ENCODE measurements at places on chromosomes 3 and 15. TPM values are rescaled to one million over a fixed set of nuclear protein-coding genes. Genes with fewer than 3 reads are reported as not detected.
A peak's percentile ranks its signal among the peaks of the same experiment; 100 is the strongest.

- DNase-seq, result no peak
- H3K27ac ChIP-seq, result no peak overlapping the region
- H3K4me3 ChIP-seq, result no peak overlapping the region
- H3K27me3 ChIP-seq, result no peaks in the 10 kb centered on the region
Observed at GRCh38 chr3:37980462-37981347, 9.9 kb upstream of the VILL start.

DNA sequence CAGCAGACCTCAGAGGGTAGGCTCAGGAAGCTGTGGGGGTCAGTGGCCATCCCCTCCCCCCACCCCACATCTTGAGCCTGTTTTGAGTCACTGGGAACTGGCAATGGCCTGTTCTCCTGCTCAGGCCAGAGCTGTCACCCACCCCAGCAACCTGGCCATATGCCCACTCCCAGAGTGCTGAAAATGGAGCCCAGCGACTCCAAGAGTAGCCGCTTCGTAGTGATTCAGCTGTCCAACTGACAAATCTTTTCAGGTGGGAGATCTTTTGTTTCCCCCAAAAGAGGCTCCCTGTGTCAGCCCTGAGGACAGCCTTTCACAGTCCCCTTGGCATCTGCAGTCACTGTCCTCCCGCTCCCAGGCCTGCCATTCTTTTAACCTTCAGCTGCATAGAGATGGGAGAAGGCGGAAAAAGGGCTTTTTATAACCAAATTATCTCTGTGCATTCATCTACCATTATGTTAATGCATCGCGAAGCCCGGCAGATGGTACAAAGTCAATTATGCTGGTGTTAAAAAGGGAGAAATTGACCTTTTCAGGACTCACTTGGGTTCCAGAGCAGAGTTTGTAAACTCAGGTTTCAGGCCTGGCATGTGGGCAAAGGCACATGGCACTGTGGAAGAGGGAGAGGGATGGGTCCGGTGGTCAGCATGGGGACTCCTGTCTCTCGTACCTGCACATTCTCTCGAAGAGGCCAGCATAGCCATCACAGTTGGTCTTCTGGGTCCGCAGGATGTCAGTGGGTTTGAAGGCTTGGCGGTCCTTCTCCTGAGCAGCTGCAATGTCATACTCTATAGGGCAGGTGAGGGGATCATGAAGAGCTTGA is 32.1 kb downstream of the KY start:
- no peaks in the 10 kb centered on the region for H3K4me1 ChIP-seq
- no peak overlapping the region for H3K27ac ChIP-seq
- no peaks in the 10 kb centered on the region for H3K27me3 ChIP-seq
- no peak for DNase-seq
- no peaks in the 10 kb centered on the region for H3K36me3 ChIP-seq

DNA sequence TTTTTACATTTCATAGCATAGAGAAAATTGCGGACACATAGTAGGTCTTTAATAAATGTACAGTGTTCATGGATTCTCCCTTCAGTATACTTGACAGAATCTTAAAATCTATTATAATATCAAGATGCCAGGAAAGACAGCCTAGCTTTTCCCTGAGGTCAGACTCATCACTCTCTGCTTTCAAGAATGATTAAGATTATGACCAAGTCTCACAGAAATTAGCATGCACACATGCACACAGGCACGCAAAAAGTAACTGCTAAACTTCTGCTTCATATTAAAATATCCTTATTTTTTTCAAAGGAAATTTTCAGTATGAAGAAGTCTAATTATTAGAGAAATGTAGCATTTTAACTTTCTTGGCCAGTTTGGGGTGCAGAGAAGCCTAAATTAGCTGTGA is 493.8 kb upstream of the NECTIN3 start:
- no peak for DNase-seq
- H3K27ac ChIP-seq, result no peak overlapping the region
- H3K27me3 ChIP-seq, result no peaks in the 10 kb centered on the region
- H3K4me1 ChIP-seq, result no peaks in the 10 kb centered on the region
- no peaks in the 10 kb centered on the region for H3K36me3 ChIP-seq

- H3K27ac ChIP-seq, result no peak overlapping the region
- no peaks in the 10 kb centered on the region for H3K27me3 ChIP-seq
- DNase-seq, result no peak
- no peaks in the 10 kb centered on the region for H3K36me3 ChIP-seq
- no peaks in the 10 kb centered on the region for H3K4me1 ChIP-seq
Observed at GRCh38 chr3:99365396-99365795, 273.0 kb upstream of the COL8A1 start.

- DNase-seq, result no peak
- H3K36me3 ChIP-seq, result no peaks in the 10 kb centered on the region
- H3K27ac ChIP-seq, result no peak overlapping the region
- peak overlapping the region; percentile 40 for H3K4me3 ChIP-seq
Observed at GRCh38 chr3:11910971-11911531, 64.4 kb upstream of the TAMM41 start.

GRCh38 chr3:176873261-176873660 is 324.0 kb downstream of the TBL1XR1 start:
- no peaks in the 10 kb centered on the region for H3K27me3 ChIP-seq
- DNase-seq, result no peak
- H3K4me1 ChIP-seq, result no peaks in the 10 kb centered on the region
- H3K36me3 ChIP-seq, result no peaks in the 10 kb centered on the region

DNA sequence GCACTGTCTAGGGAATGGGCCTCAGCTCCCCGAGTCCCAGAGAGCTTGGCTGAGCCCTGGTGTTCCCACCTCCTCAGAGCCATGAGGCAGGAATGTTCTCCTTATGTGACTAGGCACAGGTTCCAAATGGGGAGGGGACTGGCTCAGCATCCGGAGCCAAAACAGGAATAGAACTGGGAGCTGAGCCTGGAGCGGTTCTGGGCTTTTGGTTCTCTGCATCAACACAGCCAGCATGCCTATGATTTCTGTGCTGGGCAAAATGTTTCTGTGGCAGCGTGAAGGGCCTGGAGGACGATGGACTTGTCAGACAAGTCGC is at the start of gene FAM131A:
TSS of gene FAM131A (plus strand) at position 202 of the 316 bp plus-strand sequence. CDS start at position 233, 31 bp downstream.
- peaks cover 43% of the 10 kb centered on the region for H3K4me1 ChIP-seq
- H3K36me3 ChIP-seq, result 0 out of 2 replicates have a peak, but pooled peaks cover 2% of the 10 kb centered on the region
- DNase-seq, result no peak
- peak within 1 kb of the TSS; percentile 92 for H3K27ac ChIP-seq

DNA sequence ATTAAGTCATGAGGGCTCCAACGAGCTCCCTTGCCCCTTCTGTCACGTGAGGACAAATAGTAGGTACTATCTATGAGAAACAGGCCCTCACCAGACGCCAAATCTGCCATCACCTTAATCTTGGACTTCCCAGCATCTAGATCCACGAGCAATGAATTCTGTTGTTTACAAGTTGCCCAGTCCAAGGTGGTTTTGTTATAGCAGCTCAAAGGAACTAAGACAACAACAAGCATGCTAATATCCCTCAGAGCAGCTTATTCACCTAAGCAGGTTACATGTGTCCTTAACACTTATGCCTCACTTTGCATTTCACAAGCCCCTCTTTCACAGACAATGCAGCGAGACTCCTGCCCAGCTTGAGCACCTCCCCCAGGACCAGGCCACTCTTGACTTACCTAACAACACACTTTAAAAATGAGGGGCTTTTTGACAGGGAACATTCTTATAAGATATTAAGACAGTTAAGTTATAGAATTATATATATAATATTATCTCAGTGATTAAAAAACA is 219.5 kb downstream of the PLCH1 start:
- DNase-seq, result no peak
- H3K4me1 ChIP-seq, result no peaks in the 10 kb centered on the region
- no peaks in the 10 kb centered on the region for H3K36me3 ChIP-seq
- no peak overlapping the region for H3K4me3 ChIP-seq

- 0 out of 2 replicates have a peak, but pooled peaks cover 8% of the 10 kb centered on the region for H3K4me1 ChIP-seq
- H3K27ac ChIP-seq, result peak overlapping the region; percentile 50
- H3K27me3 ChIP-seq, result no peaks in the 10 kb centered on the region
- no peak overlapping the region for H3K4me3 ChIP-seq
Observed at GRCh38 chr3:193996641-193997089, 139.3 kb upstream of the HES1 start.

- H3K4me3 ChIP-seq, result no peak overlapping the region
- H3K27ac ChIP-seq, result no peak overlapping the region
- H3K36me3 ChIP-seq, result no peaks in the 10 kb centered on the region
- DNase-seq, result no peak
- H3K27me3 ChIP-seq, result no peaks in the 10 kb centered on the region
Observed at GRCh38 chr15:96247621-96248305, 82.7 kb upstream of the NR2F2 start.

DNA sequence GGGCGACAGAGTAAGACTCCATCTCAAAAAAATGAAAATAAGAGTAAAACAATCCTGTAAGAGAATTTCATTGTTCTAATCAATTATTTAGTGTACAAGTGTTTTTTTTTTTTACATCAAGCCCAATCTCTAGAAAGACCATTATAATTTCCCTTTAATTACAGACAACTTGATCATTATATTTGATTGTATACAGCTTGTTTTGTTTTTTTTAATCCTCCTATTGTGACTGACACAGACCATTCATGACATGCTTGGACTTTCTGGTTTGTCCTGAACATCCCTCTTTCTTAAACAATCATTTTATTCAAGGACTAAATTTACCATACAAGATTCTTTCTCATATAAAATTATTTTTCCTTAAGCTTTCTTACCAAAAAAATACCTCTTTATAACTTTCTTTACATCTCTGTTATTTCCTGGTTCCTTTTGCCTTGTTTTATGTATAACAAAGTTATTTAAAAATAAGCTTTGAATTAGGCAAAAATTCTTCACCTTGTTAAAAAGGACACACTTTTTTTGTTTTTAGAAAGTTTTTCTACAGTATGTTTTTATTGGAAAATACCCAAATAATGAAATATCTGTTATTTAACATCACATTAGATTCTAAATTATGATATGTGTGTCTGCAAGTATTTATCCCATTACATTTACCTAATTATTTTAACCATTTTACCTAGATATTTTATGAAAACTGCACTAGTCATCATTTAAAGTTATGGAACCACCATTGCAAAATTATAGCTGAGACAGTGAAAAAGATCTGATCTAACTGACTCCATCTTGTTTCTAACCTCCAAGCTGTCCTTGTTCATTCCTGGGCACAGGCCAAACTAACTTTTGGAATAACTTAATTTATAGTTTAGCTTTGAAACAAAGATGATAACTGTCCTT is 26.1 kb upstream of the GFM1 start:
- H3K27ac ChIP-seq, result no peak overlapping the region
- no peaks in the 10 kb centered on the region for H3K36me3 ChIP-seq
- H3K4me1 ChIP-seq, result no peaks in the 10 kb centered on the region
- no peak for DNase-seq
- no peaks in the 10 kb centered on the region for H3K27me3 ChIP-seq

DNA sequence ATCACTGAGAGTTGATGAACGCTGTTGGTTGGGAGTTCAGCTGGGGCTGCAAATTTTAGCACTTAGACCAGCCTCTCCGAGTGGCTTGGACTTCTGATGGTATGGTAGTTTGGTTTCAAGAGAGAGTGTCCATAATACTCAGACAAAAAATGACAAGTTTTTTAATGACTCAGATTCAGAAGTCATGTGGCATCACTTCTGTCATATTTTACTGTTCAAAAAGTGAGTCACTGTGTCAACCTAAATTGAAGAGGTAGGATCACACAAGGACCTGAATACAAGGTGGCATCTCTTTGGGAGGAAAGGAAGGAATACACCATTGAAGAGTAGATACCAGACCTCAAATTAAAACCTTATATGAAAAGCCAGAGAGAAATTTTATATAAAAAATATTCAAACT is 99.1 kb upstream of the CHMP2B start:
- no peaks in the 10 kb centered on the region for H3K36me3 ChIP-seq
- no peaks in the 10 kb centered on the region for H3K4me1 ChIP-seq
- no peaks in the 10 kb centered on the region for H3K27me3 ChIP-seq

Gene CD200R1
- 0.05 TPM for total RNA-seq

Gene NAALADL2
- total RNA-seq, result 2.7 TPM

Gene LHFPL4
- total RNA-seq, result not detected

Gene SAXO2
- total RNA-seq, result 1.1 TPM

Gene PGBD4
- 2.3 TPM for total RNA-seq

Measured in Panc1 (cell line).